Activated CD8-positive, alpha-beta T cell treated with anti-CD3 and anti-CD28 coated beads for 36 hours (primary cell): ENCODE measurements at places on chromosomes 12 and 14. TPM values are rescaled to one million over a fixed set of nuclear protein-coding genes. Genes with fewer than 3 reads are reported as not detected.

- DNase-seq = peak; percentile 17
Observed at GRCh38 chr12:106910202-106910601, 45.5 kb upstream of the TMEM263 start.

GRCh38 chr12:101963697-101964096 is 86.3 kb downstream of the DRAM1 start:
- DNase-seq = no peak

TMEM106C gene
- 148 TPM for total RNA-seq

- no peak for DNase-seq
Observed at GRCh38 chr12:113974006-113974405, 7.9 kb upstream of the RBM19 start.

DNA sequence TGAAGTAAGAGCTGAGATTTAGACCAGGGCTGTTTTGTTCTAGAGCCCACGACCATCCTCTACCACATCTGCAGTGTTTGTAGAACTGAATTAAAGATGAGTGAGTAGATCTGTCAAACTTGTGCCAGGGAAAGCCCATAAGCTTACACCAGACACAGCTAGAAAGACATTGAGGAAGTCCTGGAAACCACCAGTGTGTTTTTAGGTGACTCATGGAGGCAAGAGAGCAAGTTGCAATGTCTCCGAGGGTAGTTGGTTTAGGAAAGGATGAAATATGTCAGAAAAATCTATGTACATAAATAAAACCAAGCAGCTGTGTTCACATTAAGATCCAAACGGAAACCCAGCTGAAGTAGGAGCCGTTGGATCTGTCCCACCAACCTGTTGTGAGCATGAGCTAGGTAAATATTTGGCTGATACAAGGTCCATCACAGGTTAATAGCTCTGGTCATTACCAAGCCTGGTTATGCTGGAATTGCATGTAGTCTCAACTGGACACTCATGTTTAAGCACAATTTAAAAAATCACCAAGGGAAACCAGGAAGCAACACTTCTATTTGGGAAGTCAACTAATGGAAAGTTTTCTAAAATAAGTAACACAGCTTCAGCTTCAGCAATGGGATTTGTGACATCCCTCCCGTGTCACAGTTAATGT is 49.9 kb upstream of the PLEKHG3 start:
- DNase-seq = peak; percentile 16

DNA sequence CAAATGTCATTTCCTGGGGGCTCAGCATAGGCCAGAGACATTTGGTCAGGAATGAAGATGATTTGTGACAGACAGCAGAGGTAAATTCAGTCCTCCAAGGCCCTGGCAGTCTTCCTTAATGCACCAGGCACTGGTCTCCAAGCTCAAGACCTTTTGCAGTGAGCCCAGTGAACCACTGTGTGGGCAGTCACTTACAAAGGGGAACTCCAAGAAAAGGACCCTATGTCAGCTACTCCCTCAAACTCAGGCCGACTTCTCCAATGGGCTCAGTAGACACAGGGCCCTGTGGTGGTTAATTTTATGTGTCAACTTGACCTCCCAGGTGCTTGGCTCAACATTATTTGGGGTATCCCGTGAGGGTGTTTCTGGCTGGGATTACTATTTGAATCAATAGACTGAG is 29.3 kb upstream of the PLEK2 start:
- no peak for DNase-seq

DNA sequence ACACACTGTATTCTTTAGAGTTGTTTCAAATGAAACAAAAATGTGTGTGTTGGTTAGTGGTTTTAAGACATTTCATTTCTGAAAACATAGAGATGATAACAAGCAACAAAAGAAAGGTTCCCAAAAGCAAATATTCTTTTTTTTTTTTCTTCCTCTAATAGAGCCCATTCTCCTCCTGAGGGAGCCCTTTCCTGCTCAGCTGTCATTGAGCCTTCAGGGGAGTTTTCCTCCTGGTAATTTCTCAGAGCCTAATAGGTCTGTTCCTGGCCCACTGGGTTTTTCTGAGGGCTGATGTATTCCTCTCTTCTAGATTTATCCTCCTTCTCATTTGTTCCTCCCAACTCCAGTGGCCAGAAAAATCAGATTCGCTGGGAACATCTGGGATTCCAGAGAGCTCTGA is 654.5 kb downstream of the NOVA1 start:
- no peak for DNase-seq

UNG gene
- 93.3 TPM for total RNA-seq

DNA sequence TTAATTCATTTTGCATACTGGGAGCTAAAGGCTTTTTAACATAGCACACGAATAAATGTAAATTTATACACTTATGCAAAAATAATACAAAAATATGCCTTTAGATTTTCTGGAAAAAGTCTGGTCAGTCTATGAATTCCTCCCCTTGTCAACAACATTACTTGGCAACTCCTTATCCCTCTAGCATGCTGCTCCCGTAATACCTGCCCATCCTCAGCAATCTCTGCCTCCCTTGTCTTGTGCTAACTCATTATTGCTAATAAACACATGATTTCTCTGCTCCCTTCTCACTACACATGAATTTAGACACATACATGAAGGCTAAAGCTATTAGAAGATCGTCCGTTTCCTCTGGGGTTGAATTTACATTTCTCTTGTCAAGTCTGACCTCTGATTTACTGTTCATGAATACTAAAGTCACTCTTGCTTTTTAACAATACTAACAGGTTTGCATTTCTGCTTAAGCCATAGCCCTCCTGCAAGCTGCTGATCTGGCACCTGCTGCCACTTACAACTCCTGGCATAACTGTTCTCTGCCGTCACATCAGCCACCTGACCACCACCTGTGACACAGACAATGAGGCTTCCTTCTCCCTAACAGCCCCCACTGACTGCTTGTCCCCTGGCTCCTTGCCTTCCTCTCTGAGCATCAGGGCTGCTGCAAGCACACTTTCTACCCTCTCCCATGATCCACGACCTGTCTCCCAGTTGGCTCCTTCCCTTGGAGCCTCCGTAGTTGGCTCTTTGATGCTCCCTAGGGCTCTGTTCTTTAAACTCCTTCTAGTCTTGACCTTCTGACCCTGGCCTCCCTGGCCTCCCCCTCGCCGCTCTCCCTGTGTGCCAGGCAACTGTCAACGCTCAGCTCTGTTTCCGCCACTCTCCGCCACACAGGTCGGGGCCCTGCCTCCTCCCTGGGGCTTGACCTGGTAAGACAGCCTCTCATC is 177.6 kb downstream of the CALM1 start:
- DNase-seq = no peak

GRCh38 chr12:120599672-120600552 is 18.7 kb upstream of the POP5 start:
- DNase-seq = no peak

- DNase-seq = no peak
Observed at GRCh38 chr12:3418609-3419390, 72.2 kb upstream of the PRMT8 start.

OTX2 gene
- not detected for total RNA-seq

DNA sequence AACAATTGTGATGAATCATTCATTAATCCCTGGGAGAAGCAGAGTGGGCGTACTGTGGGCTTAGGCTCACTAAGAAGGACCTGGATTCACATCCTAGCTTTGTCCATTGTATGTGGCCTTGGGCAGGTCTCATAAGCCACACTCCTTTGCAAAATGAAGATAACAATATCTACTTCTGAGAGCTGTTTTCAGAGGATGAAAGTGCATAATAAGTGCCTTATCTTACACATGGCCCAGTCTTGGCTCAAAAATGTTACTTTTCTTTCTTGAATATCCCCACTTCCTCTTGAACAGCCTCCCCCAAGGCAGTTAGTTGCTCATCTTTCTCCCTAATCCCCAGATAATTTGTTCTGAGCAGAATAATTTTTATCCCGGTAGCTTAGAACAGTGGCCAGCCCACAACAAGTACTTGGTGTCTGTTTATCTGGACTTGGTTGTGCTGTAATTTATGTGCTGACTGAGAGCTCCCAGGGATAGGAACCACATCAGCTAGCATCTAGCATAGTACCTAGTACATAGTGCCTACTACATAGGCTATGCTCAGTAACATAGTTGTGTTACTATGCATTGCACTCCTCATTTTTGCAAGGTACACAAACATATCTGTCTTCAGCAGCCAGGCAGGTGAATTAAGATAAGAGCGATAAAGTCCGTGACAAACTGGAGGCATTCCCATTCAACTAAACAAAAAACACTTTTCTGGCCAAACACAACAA is 61.7 kb upstream of the NUDT4 start:
- DNase-seq = no peak

GRCh38 chr12:12714276-12715021 is 2.7 kb upstream of the CDKN1B start:
- DNase-seq = peak; percentile 63

DNA sequence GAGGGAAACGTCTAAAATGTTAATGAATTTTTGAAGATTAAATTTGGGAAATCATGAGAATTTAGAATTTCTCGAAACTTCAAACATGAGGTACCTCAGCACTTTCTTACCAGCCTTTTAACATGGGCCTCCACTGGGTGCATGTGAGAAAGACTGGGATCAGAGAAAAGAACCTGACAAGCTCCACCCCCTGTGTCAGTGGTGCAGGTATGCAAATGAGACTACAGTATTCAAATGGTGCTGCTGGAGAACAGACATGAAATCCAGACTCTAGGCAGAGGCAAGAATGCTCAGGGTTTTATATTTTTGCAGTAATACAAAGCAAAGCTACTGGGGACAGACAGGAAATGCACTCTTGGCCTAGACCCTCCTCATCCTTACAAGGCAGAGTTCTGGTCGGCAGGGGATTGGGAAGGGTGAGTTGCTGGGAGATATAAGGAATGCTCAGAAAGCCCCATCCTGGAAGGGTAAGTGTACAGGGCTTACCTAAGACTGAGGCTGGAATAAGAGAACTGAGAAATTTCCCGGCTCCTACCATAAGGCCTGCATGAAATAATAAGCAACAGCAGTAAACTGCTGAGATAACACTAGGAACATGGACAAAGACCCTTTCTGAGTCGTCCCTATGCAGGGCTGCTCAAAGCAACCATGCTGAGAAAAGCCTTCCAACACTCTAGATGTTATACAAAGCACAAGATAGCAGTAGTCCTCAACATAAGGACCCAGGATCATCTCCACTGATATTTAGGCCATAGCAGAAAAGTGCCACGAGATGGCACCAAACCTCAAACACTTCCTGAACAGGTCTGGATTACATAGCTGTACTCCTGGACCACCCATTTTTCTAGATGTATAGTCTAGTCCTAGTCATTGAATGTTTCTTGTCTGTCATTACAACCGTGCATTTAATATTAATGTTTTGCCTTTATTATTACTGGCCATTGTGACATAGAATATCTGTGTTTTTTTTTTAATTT is 260.8 kb downstream of the RASSF9 start:
- DNase-seq = peak; percentile 60

DNA sequence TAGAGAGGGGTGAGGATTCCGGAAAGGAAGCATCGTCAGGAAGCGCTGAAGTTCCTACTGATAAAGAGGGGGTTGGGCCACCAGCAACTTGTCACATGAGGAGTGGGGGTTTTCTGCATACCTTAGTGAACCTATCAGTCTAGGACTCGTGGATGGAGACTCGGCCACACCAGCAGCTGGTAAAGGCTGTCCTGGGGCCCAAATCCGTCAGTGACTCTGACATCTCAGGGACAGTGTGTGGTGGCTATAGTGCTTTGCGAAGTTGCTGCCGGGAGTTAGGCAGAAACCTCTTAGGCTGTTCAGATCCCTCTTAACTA is 16.4 kb downstream of the RNASE2 start:
- DNase-seq = no peak

DNA sequence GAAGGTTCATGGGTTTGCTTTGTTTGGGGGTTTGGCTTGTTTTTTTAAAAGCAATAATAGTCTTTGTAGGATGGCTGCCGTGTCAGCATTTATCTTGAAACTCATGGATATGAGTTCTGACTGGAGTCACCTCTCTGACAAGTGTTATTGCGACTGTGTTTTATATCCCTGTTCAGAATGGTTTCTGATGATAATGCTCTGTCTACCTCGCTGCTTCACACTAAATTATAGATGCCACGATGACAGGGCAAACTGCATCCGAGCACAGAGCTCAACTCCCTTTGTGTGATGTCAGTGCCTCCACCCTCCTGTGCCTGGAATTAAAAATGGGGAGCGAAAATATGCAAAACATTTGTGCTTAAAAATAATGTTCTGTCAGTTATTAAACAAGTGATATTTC is 250.8 kb downstream of the EGLN3 start:
- DNase-seq = no peak

GRCh38 chr14:104957146-104958113 is 20.7 kb downstream of the AHNAK2 start:
- DNase-seq = no peak

DNA sequence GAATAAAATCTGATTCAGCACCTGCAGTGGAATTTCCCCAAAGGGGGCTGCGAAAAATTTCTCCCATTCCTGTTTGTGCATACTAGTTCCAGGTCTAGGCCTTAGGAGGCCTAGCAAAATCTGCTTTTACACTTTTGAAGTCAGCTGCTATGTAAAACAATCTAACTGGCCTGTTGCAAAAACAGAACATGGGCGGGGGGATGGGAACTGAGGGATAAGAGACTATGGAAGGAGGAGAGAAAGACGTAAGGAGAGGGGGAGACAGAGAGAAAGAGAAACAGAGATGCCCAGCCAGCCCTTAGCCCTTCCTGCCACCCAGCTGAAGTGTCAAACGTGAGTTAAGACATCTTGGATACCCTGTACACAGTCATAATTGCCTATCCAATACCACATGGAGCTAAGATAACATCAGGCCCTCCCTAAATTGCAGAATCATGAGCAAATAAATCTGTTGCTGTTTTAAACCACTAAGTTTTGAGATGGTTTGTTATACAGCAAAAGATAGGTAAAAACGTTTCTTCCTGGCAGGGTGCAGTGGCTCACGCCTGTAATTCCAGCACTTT is 45.6 kb downstream of the SPTLC2 start:
- DNase-seq = no peak

PTMS gene
- total RNA-seq = 78.6 TPM

CCER1 gene
- not detected for total RNA-seq

DNA sequence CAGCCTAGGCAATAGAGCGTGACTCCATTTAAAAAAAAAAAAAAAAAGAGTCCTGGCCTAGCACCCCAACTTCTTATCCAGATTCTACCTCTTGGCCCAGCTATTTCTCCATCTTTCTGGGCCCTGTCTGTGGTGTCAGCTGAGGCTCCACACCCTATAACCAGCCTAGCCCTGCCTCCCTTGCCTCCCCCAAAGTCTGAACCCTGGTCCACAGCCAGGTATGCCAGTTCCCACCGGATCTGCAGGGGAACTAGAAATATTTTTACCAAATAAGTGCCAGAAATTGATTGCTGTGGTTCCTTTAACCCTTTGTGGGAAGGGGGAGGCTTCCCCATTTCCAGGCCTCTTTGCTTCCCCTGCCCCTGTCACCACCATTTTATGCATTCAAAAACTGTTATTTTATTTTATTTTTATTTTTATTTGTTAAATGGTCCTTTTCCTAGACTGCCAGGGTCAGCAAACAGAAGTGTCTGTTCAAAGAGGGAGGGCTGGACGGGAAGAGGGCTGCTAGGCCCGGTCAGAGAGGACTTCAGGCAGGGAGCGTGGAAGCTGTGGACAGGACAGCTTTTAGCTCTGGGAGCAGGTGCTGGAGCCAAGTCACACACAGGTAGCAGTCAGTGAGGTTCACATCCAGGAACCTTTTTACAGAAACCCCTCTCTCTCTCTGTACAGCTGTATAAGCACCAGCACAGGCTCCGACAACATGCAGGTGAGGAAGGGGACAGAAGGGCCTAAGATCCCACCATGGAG is 23.2 kb downstream of the TTC9 start:
- DNase-seq = no peak

NID2 gene
- not detected for total RNA-seq

CMTM5 gene
- total RNA-seq = not detected
